ENCODE measurements at places on chromosomes 3 and 15.

- DNase-seq: no peak
Measured at GRCh38 chr3:148922467-148922866, 57.4 kb downstream of the CPA3 start.

DNA sequence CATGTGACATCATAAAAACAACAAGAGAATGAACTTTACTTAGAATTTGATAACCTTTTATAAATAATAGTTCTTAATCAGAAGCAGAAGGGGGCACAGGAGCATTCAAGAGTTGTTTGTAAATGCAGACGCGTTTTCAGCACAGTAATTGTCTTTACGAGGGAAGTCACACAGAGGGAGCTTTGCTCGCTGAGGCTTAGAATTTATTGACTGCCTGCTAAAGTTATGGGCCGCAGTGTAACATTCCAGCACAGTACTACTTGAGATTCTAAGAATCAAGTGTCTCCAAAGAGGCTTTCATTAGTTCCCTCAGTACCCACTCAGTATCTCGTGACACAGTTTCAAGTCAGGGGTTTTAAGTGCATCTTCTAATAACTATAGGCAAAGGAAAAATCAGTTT, 288.7 kb downstream of the NR2F2 start:
- no peak for DNase-seq

- no peak for DNase-seq
Measured at GRCh38 chr3:147906285-147906684, 497.1 kb downstream of the ZIC1 start.

DNA sequence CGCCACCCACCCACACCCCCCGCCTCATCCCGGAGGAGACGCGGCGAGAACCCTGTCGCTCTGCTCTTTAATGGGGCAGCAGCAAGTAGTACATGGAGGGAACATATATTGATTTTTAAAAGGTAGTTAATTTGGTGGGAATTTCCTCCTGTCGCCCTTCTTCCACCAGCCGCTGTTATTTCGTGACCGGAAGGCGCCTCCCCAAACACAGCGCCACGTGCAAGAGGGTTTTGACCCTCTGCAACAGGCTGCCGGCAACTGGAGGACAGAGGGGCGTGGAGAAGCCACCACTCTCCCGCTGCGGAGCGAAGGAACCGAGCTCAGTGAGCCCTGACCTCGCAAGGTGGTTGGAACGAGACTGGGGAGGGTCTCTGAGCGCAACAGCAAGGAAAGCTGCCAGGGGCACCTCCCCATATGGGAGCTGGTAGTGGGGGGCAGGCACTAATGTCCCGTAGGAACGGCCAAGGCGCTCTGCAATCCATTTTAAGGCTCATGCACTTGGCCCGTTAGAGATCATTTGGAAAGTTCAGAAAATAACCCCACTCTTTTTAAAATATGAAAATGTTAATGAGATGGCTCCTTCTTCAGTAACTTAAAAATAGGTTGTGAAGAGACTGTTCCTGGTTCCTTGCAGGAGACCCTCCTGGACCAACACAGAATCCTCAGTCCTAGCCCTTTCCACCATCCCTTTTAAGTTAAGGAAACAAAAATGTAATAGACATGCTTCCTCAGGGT, 4.3 kb downstream of the ONECUT1 start:
- DNase-seq: peak; percentile 39

DNA sequence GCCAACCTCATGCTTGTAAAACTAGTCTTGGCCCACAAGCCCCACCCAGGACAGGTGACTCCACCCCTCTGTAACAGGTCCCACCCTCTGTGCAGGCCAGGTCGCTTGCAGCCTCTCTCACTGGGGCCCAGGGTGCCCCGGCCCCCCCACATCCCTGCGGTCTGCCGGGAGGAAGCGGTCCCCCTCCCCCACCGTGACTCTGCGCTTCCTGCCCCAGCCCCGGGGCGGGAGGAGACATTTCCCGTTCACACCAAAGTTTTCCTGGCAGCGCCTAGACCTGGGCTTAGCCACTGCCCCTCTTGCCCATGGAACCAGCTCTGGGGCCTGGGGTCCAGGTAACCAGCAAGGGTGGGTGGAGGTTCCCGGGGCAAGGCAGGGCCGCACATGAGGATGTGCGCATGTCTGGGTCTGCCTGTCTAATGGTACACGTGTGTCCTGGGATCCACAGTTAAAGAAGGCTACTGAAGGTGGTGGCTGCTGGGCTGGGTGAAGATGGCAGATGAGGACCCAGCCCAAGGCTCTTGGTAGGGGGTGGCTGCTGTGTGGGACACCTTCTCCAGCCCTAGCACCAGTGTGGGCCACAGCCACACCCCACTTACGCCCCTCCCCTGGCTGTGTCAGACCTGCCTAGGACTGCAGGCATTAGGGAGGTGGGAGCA, 8.4 kb downstream of the NBEAL2 start:
- no peak for DNase-seq

DNA sequence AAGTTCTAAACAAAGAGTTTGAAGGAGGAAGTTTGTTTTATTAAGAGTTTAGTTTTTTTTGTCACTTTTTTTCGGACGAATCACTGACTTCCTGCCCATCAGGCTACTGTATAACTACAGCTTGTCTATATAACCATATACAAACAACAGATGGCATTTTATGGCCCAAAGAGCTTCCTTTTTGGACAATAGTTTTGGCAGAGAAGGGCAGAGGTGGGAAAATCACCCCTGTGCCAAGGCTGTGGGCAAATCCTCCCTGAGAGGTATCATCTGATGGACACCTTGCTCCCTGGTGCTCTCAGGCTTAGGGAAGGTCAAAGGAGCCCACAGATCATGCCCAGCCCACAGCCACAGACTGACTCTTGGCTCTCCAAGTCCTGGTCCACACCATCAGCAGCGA, 113.4 kb downstream of the OXNAD1 start:
- no peak for DNase-seq

- no peak for DNase-seq
Measured at GRCh38 chr15:76328958-76329357, 7.6 kb upstream of the ISL2 start.

GRCh38 chr15:35090104-35090807, 5.2 kb upstream of the NANOGP8 start:
- no peak for DNase-seq

GRCh38 chr3:52046186-52046901, 10.0 kb downstream of the DUSP7 start:
- DNase-seq: peak; percentile 62

DNA sequence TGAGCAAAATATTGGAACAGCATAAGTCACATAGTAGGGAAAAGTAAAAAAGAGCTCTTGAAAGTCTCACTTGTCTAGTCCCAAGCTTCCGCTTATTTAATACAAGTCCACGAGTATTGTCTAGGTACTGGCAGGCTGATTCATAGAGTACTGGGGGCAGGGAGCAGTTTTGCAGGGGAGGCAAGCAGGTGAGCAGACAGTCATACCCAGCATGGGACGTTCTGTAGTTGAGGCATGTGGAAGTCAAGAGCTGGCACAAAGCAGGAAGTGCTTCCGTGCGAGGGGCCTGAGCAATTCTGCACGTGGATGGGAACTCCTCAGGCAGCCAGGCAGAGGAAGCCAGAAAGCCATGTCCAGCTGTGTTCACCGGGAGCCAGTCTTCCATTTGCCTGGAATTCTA, 287.6 kb downstream of the EPHB1 start:
- no peak for DNase-seq

DNA sequence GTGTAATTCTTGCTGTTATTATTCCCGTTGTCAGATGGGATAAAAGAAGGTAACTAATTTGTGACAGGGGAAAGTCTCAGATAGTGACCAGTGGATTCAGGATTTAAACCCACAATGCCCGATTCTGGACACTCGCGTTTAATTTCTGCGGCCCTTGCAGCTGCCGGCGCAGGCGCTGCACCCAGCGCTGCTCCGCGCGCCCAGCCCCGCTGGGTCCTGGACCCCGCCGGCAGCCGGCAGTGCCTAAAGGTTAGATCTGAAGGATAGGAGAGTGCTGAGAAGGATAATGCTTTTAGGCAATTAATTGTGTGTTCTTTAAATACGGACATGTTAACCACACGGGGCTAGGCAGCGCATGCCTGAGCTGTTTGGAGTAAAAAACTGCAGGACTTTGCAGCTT, 3.6 kb upstream of the MKRN3 start:
- DNase-seq: no peak

DNA sequence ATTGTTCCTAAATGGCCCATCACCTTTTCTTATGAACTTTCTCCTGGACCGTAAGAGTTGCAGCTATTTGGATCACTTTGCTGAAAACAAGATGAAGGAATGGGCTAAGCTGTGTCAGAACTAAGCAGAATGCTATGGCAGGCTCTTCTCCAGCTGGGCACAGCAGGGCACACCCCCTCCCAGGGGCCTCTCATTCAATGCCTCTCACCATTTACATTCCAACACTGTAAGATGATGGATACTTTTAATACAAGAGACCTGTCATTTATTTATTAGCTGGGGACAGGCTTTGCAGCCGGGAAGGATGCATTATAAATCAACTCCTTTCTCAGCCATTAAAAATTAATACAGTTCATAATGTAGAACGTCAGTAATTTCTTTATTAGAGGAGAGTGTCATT, 240.1 kb downstream of the NTRK3 start:
- no peak for DNase-seq

- peak; percentile 81 for DNase-seq
Measured at GRCh38 chr3:46892285-46893145, 15.0 kb downstream of the PTH1R start.

GRCh38 chr15:52730173-52730572, 51.0 kb upstream of the ATOSA start:
- no peak for DNase-seq
